ENCODE measurements at places on chromosomes 12 and 14.
A peak's percentile ranks its signal among the peaks of the same experiment; 100 is the strongest.

DNA sequence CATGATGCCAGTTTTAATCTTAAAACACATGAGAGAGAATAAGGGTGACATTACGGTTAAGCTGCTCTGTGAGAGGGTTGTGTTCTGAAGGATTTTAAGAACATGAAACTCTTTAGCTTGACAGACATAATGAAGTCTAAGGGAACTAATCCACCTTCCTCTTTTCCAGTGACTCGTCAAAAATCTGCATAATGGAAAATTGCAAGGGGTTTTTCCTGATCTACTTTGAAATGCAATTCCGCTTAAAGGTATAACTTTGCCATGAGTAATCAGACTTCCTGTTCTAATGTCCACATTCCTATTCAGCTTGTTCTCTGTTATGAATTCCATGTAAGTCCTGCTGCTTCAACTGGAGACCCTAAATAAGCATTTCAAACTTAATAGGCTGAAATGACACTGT, at the start of gene ZNF705A:
Gene ZNF705A (plus strand): TSS at position 171 of the 400 bp plus-strand sequence. CDS start 15,611 bp downstream, outside the sequence.
- DNase-seq, result no peak

DNA sequence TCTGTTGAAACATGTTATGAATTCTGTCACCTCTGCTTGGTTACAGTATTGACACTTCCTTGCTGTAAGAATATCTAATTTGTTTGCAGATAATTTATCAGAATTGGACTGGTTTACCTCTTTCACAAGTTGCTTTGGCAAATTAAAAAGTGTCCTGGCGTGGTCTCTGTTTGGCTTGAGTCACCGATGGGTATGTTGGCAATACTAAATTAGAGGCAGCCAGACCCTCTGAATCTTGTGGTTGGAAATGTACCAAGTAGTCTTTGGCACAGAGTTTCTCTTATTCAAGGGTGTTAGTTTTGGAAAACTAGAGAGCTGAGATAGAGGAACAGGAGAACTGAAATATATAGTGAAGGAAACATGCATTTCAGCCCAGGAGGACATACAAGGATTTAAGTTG, 521.1 kb upstream of the MGAT4C start:
- no peak for DNase-seq

- no peak for DNase-seq
Measured at GRCh38 chr12:89899651-89900050, 191.0 kb upstream of the ATP2B1 start.

DNA sequence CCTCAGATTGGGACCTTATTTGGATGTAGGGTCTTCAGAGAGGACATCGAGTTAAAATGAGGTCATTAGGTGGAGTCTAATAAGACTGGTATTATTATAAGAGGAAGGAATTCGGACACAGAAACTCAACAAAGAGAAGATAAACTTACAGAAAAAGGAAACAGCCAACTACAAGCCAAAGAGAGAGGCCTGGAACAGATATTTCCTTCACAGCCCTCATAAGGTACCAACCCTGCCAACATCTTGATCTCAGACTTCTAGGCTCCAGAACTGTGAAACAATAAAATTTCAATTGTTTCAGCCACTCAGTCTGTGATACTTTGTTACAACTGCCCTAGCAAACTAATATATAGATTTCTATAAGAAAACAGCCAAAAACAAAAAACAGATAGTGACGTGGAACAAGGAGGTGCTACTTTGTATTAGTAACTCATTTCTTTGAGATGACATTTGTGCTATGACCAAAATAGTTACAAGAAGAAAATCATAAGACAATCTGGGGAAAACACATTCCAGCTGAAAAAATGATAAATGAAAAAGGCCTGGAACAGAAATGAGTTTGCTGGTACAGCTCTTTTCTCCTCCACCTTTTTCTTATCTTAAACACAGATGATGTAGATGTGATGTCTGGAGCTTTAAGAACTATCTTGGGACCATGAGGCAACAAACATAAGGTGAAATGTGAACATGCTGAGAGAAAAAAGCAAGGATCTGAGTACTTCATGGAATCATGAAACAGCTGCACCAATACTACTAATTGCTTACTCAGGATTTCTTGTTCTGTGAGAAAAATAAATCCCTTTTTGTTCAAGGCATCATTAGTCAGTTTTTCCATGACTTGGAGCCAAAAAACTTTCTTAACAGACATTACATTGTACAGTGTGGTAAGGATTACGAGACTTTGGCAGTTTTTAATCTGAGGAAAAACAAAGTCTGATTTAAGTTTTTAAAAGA, 243.2 kb downstream of the ANO6 start:
- DNase-seq, result no peak

GRCh38 chr12:89671469-89671868, 37.2 kb downstream of the ATP2B1 start:
- no peak for DNase-seq

DNA sequence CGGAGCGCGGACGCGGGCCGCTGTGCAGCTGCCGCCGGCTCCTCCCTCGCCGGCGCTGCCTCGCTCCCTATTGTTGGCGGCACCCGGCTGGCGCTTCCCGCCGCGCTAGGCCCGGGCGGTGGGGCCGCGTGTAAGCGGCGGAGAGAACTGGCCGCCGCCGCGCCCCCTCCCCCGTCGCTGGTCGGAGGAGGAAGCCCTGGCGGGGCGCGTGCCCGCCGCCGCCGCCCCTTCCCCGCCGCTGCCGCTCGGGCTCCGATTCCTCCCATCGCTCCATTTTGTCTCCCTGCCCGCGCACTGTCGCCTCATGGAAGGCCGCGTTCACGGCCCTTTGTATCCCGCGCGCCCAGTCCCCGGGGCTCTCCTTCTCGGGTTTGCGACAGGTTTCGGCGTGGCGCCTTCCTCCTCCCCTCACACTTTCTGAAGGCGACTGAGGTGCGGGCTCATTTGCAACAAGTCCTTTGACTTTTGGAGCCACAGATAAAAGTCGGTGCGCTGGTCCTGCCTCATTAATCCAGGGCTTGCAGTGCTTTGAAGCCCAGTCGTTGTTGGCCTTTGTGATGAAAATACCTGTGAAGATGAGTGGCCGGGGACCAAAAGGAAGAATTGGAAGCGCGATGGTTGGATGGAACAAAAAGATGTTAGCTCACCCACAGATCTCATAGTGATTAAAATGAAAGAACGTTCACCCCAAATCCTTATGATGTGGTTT, 707 bp downstream of the CPSF6 start:
- peak; percentile 39 for DNase-seq

GRCh38 chr14:66485910-66486421, at the start of gene CCDC196:
TSS of gene CCDC196 (plus strand) at chr14:66486371. CDS start at chr14:66486503, 132 bp downstream.
- DNase-seq, result no peak

- peak; percentile 33 for DNase-seq
Measured at GRCh38 chr12:115944837-115945490, 332.5 kb downstream of the MED13L start.

GRCh38 chr12:6317693-6318439, 7.4 kb downstream of the PLEKHG6 start:
- no peak for DNase-seq

DNA sequence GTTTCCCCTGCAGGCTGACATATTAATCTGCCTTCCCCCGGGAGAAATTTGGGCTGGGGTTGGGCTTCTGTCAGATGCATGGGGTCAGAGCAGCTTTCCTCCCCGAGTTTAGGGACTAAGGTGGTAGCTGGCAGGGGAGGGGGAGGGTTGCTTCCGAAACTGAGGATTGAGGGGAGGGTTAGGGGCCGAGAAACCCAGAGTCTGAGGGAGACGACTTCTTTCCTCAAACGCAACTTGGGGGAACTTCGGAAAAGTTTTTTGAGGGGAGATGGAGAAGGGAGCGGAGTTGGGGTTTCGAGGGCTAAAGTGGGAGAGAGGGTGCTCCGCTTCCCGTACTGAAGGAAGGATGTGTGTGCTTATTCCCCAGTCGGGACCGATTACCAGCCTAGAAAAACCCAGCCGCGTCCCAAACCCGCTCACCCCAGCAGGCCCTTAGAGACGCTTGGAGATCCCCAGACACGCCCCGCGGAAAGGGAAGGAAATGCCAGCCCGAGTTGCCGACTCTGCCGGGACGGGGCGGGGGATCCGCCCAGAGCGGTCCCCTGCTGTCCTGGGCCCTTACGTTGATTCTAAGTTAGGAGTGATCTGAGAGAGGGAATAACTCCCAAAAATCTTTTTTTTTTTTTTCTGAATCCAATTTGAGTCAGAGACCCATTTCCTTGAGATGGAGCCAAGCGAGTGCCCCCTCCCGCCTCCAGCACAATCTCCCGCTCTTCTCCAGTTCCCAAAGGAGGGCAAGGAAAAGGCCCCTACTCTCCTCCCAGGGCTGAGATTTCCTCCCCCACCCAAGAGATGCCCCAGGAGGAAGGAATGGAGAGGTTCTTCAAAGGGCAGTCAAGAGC, 61.9 kb downstream of the SMUG1 start:
- peak; percentile 74 for DNase-seq

- DNase-seq, result no peak
Measured at GRCh38 chr12:14695715-14696141, 671 bp downstream of the GUCY2C start.

GRCh38 chr12:49552014-49552413, 13.2 kb downstream of the KCNH3 start:
- peak; percentile 85 for DNase-seq

- no peak for DNase-seq
Measured at GRCh38 chr12:107284692-107285091, 191.3 kb upstream of the CRY1 start.

DNA sequence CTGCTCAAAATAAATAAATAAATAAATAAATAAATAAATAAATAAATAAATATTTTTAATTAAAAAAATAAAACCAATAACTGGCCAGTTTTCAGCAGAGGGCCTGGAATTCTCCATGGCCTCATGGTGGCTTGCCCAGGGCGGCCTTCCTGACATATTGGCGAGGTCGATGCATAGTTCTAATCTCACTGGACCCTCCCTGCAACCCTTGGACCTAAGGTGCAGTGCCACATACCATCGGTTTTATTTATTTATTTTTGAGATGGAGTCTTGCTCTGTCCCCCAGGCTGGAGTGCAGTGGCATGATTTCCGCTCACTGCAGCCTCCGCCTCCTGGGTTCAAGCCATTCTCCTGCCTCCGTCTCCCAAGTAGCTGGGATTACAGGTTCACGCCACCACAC, 3.9 kb upstream of the VSIG10 start:
- no peak for DNase-seq

- DNase-seq, result no peak
Measured at GRCh38 chr14:56153267-56153666, 35.1 kb downstream of the PELI2 start.

- DNase-seq, result no peak
Measured at GRCh38 chr12:77816196-77816595, 14.5 kb upstream of the NAV3 start.

DNA sequence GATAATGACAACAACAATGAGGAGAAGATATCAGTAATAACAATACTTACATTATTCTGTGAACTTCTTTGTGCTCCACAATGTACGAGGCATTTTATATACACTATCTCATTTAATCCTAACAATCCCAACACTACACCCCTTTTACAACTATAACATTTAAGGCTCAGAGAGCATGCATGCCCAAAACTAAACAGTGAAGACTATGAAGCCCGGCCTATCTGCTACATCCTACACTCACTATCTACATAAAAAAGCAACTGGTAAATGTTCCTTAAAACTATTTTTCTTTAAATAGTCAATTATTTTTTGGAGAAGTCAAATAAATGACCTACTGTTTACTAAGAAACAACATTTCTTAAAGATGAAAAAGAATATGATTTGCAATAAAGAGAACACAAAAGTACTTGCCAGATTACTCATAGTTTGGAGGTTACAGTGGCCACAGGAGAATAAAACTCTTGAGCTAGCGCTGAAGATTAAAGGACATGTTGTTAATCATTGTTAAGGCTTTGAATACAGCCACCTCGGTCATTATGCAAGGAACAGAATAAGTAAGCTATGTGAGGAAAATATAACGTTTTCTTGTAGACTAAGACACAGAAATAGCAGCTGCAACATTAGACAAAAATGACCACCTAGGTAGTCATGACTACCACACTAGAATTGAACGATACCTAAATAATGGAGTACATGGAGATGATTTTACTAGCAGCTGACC, 56.7 kb downstream of the EPS8 start:
- DNase-seq, result no peak

- no peak for DNase-seq
Measured at GRCh38 chr12:99948370-99948769, 36.4 kb downstream of the ANKS1B start.

DNA sequence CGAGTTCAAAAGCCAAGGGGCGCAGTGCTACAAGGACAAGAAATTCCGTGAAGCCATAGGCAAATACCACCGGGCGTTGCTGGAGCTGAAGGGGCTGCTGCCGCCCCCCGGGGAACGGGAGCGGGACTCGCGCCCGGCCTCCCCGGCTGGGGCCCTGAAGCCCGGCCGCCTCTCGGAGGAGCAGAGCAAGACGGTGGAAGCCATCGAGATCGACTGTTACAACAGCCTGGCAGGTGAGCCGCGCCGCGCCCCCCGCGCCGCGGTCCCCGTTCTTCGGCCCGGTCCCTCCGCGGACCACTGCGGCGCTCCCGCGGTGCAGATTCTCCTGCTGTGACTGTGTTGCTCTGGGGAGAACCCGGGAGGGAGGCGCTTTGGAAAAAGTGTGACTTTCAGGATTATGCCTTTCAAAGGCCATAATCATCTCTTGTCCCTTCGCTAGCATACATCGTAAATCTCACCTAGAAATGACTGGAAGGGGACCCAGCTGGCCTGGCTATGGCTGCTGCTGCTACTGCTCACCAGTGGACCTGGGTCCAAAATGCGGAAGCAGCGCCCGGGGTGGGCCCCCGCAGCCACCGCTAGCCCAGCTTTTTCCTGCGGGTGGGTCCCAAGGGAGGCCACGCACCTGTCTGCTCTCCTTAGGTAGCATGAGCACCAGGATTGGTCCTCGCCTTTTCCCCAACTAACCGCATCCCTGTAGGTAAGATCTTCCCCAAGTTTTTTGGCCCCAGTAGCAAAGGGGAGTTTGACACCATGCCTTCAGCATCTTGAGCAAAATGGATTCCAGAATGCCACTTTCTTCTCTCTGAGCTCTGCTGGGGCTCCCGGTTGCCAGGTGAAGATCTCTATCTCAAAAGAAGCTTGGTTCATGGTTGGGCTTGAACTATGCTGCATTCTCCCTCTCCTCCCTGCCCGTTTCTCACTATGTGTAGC, 853 bp downstream of the TTC9 start:
- no peak for DNase-seq

DNA sequence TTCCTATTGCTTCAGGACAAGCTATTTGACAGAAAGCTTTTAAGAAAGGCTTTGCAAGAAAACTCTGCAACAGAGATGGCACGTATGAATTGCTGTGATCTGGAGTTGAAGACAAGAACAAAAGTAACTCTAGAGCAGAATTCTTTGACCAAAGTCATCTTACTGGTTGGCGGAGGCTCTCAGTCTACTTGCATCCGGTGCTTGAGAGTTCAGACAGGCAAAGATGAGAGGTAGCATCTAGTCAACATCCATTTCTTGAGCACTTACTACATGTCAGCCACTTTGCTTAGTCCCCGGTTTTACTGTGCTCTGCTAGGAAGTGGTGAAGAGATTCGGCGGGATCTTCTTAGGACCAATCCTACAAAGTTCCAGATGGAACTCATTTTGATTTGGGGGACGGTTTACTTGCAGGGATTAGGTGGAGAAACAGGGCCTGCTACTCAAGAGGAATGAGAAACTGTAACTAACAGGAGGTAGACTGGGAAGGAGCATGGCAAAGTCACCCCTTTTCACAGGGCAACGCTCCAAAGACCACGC, 404 bp upstream of the CCDC91 start:
- no peak for DNase-seq
